Omental fat pad (tissue), 4 donors: ENCODE measurements at places on chromosomes 12 and 14. TPM values are rescaled to one million over a fixed set of nuclear protein-coding genes. Genes with fewer than 3 reads are reported as not detected.

The METTL25 gene
- 16.7 TPM for total RNA-seq

The KRT73 gene
- not detected for total RNA-seq

The SYNDIG1L gene
- 0.56 TPM for total RNA-seq

The MAGOHB gene
- 6.8 TPM for total RNA-seq

The CHGA gene
- total RNA-seq, result not detected

The GLIPR1L1 gene
- not detected for total RNA-seq

The WNT5B gene
- total RNA-seq, result 3.9 TPM

The FGF6 gene
- total RNA-seq, result not detected

The CNTN1 gene
- 1.3 TPM for total RNA-seq

The PLEK2 gene
- total RNA-seq, result 3.4 TPM

The AP4S1 gene
- 7.8 TPM for total RNA-seq

The TAS2R14 gene
- 8.7 TPM for total RNA-seq

The HPD gene
- 8.5 TPM for total RNA-seq

The SMCO2 gene
- total RNA-seq, result not detected

The GNB3 gene
- total RNA-seq, result 0.25 TPM

The EML1 gene
- 33.2 TPM for total RNA-seq

The VWF gene
- total RNA-seq, result 78.4 TPM

The LAG3 gene
- total RNA-seq, result 1.2 TPM

The SELPLG gene
- 45.6 TPM for total RNA-seq

The CTSG gene
- 11.5 TPM for total RNA-seq

The TTC9 gene
- total RNA-seq, result 1.5 TPM

The LRTM2 gene
- total RNA-seq, result not detected

The PXMP2 gene
- total RNA-seq, result 30.9 TPM

The TOMM20L gene
- total RNA-seq, result not detected

The ZNF664 gene
- 71.1 TPM for total RNA-seq

The MGST1 gene
- 712 TPM for total RNA-seq

The NR1H4 gene
- total RNA-seq, result not detected

The CD4 gene
- total RNA-seq, result 22.4 TPM

The CISTR gene
- total RNA-seq, result not detected

The GLT1D1 gene
- 10.4 TPM for total RNA-seq

The CABP1 gene
- 10.4 TPM for total RNA-seq

The PSMB5 gene
- total RNA-seq, result 126 TPM

The AJUBA gene
- 13.4 TPM for total RNA-seq

The RPL10L gene
- total RNA-seq, result not detected

The GLI1 gene
- total RNA-seq, result 0.09 TPM

The CD27 gene
- not detected for total RNA-seq

The PLEKHD1 gene
- total RNA-seq, result 0.12 TPM

The TFCP2 gene
- total RNA-seq, result 13.6 TPM

The GON7 gene
- total RNA-seq, result 8.2 TPM

The GPR33 gene
- not detected for total RNA-seq

The NEUROD4 gene
- not detected for total RNA-seq

The KRT72 gene
- total RNA-seq, result 0.31 TPM

The KRT78 gene
- not detected for total RNA-seq

The DEGS2 gene
- total RNA-seq, result not detected

The HSPA2 gene
- total RNA-seq, result 23.4 TPM
